NCI-H2171 (cell line): ENCODE measurements at places on chromosomes 6 and 20.
A peak's percentile ranks its signal among the peaks of the same experiment; 100 is the strongest.

GRCh38 chr6:39037707-39038106, 10.9 kb upstream of the GLP1R start:
- peak; percentile 29 for DNase-seq

GRCh38 chr6:41408982-41409381, 73.6 kb downstream of the NCR2 start:
- DNase-seq: no peak

DNA sequence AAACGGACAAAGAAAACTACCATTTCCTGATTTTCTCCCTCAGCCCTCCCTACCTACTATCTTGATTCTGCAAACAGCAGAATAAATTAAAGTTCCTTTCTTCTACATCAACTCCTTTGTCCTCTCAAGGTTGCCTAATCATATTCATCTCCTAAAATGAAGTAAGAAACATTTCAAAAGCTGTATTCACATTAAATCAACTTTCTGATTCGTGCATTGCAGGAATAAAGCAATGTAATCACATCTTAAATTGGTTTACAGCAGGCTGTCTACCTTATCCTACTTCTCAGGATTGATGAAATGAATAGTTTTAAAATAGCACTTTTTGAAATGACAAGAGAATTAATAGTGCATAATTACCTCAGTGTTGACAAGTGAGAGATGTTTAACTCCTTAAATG, 25.1 kb downstream of the PRKN start:
- DNase-seq: no peak

- no peak for DNase-seq
These were observed 34.6 kb downstream of the STK35 start for GRCh38 chr20:2136275-2136674.

GRCh38 chr6:120622127-120622631, 712.1 kb downstream of the TBC1D32 start:
- DNase-seq: no peak

DNA sequence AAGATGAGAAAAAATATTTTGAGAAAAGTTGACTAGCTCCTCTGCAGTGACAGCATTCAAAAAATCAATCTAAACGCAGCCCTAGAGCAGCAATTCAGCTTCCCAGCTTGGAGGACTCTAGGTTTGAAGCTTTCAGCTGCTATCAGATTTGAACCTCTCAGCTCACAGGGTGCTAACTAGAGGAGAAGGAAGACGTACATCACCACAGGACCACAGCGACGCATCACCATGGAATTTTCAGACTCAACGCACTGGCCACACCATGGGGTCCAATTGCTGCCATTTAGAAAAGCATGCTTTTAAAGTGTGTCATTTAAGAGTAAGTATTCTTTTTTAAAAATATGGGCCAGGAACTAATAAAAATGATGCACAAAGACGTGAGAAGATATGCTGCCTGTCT, 45.0 kb upstream of the FUCA2 start:
- DNase-seq: no peak

GRCh38 chr20:20487811-20488210, 119.9 kb downstream of the INSM1 start:
- DNase-seq: no peak

DNA sequence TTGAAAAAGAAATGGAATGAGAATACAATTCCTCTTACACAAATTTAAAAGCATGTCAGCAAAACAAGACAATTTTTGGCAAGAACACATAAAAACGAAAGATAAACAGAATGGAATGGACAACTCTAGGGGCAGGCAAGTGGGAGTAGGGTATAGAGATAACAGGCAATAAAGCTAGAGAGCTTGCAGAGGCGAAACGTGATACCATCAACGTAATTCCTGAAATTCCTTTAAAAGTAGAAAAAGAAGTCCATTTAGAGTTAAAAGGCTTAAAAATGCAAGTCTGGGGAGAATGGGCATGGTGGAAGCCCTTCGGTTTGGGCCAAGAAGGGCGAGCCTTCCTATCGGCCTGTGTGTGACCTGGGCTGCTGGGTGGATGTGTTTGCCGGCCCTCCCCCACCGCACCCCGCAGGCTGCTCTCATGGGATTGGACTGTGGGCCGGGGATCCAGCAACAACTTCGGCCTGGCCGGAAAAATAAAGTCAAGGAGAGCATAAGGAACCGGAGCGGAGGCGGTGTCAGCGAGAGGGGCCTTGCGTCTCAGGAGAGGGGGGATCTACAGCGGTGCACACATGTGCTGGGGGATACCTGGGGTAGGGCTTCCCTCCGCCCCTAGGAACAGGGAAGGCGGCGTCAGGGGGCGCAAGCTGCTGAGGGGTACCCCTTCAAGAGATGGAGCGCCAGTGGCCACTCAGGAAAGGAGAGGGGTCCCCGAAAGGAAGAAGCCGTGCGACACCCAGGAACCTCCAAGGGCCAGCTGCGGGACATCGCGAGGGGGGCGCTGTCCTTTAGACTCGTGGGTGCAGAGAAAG, 4.1 kb downstream of the TMEM239 start:
- DNase-seq: no peak

GRCh38 chr20:50310673-50311051, 120.0 kb downstream of the CEBPB start:
- no peak for DNase-seq

- DNase-seq: no peak
These were observed 607.1 kb downstream of the COL12A1 start for GRCh38 chr6:74598462-74599393.

- DNase-seq: no peak
These were observed 16.9 kb upstream of the IL17F start for GRCh38 chr6:52261229-52261628.

- DNase-seq: peak; percentile 85
These were observed 21.8 kb upstream of the BTBD3 start for GRCh38 chr20:11895861-11896387.

DNA sequence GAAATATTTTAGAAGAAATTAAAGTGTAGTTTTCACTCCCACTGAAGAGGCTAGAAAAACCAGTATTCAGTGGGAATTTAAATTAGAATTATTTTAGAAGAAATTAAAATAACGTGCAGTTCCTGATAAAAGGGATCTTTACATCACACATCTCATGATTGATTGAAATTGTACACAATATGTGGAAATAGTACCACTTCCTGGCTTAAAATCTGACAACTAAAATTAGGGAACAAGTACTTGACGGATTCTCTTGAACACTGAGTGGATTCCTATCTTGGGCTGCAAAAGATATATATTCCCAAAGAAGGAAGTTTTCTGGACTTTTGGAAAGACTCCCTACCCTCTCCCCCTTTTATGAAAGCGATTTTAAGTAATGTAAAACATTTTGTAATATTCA, 14.6 kb upstream of the MTCL3 start:
- DNase-seq: no peak

DNA sequence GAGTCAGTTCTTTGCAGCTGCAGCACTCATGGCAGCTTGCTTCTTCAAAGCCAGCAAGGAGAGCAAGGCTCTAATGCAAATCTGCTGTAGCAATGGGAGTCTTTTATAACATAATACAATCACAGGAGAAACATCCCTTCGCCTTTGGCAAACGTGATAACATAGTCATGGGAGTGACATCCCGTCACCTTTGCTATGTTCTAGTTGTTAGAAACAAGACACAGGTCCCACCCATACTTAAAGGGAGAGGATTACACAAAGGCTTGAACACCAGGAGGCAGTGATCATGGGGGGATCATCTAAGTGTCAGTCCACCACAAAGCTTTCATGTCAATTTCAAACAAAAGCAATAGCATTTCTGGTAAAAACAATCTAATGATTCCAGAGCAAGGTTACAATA, 40.1 kb upstream of the PHACTR2 start:
- no peak for DNase-seq

GRCh38 chr6:141562851-141563763, 569.6 kb upstream of the GJE1 start:
- peak; percentile 75 for DNase-seq

DNA sequence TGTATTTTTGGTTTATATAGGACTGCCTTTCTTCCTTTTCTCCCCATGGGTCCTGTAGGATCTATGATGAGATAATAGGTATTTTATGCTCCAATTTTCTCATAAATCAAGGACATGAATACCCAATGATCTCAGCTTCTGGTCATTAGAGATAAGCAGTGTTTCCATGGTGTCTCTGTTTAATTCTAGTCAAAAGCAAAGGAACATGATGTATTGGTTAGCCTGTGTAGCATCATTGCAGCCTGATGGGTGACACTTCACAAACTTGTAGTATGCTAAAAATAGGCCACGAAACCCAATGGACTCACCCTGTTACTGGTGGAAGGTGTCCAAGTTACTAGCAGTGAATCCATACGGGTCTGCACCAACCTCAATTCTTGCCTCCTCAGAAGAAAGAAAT, 116.2 kb upstream of the SNX9 start:
- DNase-seq: no peak

DNA sequence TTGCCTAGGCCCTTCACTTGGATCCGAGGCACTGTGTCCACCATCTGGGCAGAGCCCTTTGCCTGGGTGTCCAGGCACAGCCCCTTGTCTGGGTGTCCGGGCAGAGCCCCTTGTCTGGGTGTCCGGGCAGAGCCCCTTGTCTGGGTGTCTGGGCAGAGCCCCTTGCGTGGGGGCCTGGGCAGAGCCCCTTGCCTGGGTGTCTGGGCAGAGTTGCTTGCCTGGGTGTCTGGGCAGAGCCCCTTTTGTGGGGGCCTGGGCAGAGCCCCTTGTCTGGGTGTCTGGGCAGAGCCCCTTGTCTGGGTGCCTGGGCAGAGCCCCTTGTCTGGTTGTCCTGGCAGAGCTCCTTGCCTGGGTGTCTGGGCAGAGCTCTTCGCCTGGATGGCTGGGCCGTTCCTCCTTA, 443.4 kb upstream of the CDH4 start:
- no peak for DNase-seq

DNA sequence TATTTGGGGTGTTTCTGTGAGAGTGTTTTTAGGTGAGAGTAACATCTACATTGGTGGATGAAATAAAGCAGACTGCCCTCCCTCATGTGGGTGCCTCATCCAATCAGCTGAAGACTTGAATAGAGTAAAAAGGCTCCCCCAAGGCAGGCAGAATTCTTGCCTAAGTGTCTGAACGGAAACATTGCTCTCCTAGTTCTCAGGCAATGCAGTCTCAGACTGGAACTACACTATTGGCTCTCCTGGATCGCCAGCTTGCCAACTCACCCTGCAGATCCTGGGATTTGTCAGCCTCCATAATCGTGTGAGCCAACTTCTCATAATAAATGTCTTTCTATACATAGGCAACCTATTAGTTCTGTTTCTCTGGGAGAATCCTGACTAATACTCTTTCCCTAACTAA, 5.5 kb upstream of the TMEM170B start:
- DNase-seq: no peak

GRCh38 chr6:161195386-161195785, 78.5 kb downstream of the AGPAT4 start:
- DNase-seq: no peak

DNA sequence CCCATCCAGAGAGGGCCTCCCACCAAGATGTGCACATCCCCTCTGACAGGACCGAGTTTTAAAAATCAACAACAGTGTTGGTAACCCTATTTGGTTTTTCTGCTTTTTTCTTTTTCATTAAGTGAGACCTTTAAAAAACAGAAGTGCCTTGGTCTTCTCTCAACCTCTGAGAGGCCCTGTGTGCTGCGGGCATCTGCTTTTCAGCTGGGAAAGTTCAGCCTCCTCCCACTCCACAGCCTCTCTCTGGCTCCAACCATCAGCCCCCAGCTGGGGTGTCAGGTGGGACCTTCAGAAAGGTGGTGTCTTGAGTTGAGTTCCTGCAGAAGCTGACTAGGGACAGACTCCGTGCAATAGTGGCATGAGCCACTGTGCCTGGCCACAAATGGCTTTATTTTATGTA, 64.6 kb upstream of the ZMYND8 start:
- no peak for DNase-seq

DNA sequence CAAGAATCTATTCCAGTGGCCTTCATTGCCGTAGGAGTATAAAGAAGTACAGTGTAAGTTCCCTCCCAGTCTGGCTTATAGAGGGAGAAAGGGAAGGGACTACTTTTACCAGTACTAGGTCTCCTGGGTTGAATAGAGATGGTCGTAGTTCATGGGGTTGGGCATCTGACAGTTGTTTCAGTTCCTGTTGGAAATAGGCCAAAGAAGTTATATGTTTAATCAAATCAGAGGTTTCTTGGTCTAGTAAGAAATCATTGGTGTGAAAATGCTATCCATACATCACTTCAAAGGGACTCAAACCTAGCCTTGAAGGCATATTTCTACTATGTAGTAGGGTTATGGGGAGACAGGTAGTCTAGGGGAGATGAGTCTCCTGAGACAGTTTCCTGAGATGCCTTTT, 45.6 kb upstream of the MAN1A1 start:
- no peak for DNase-seq

GRCh38 chr6:13538084-13538483, 36.3 kb upstream of the SIRT5 start:
- no peak for DNase-seq

- DNase-seq: no peak
These were observed 496.3 kb upstream of the MAP3K7 start for GRCh38 chr6:91083211-91083610.

GRCh38 chr6:169291646-169292337, 38.1 kb upstream of the THBS2 start:
- no peak for DNase-seq

DNA sequence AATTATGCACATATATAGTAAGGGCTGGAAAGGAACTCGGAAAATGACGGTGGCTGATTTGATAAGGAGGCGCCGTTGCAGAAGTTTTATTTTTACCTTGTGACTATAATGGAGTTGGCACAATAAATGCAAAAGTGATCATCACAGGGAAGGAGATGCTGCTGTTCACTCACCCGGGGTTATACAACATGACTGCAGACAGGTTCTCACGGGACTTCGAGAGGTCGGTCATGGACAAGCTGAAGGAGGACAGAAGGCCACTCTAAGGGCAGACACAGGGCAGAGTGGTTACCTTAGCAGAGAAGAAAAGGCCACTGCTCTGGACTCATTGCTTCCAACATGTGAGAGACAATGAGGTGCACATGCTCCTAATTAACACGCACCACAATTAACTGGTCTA, 168.6 kb downstream of the KIF16B start:
- no peak for DNase-seq

- DNase-seq: no peak
These were observed 447.9 kb upstream of the FKBP1C start for GRCh38 chr6:62763125-62763912.

DNA sequence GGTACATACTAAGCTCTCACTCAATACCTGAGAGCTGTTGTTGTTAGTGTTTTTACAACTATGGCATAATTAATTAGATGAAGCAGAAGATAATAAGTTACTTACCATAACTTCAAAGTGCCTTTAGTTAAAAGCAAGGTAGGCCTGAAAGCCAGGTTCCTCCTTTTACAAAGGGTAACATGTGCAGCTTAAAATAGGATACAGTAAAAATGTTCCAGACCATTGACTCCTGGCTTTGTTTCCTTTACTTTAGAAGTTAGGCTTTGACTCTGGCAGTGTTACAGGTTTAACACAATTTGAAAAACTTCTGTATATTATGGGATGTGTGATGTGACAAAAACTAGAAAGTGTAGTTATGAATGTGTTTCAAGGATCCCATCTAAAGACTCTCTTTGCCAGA, 522.5 kb downstream of the EPM2A start:
- DNase-seq: no peak

- DNase-seq: no peak
These were observed 94.7 kb downstream of the CLIC5 start for GRCh38 chr6:45920819-45921511.
